HT-29 (cell line): ENCODE measurements at places on chromosomes 7 and 10.

DNA sequence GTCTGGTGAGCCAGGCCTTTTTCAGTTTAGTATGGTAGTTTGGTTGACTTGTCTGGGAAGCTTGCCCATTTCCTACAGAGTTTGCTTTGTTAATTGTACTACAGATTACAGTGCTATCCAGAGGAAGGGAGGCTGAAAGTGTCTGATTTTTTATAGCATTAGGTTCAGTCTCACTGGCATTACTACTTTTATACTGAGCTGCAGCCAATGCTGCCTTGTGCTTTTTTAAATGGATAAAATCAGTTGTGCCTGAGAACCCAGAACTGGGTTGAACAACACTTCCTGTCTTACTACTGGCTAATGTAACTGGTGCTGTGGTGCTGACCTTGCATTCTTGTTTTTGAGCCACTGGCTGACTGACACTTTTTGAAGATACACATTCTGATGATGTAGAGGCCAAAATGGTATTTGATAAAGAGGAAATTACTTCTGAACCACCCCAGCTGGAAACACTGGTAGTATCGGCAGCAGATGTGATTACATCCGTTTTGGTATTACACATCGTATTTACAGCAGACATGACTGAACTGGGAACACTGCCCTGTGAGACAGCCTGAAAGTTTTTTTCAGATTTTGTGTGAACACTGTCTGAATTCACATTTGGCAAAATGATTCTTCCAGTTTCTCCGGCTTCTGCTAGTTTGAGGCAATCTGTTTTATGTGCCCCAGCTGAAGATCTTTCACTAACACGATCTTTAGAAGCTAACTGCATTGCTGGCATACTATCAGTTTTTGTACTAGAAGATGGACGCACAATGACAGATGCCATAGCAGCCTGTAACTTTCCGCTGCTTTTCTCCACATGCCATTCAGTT, 74.1 kb downstream of the NRBF2 start:
- DNase-seq, result no peak

- no peak for DNase-seq
Observed at GRCh38 chr10:11159543-11160215, 142.0 kb downstream of the CELF2 start.

DNA sequence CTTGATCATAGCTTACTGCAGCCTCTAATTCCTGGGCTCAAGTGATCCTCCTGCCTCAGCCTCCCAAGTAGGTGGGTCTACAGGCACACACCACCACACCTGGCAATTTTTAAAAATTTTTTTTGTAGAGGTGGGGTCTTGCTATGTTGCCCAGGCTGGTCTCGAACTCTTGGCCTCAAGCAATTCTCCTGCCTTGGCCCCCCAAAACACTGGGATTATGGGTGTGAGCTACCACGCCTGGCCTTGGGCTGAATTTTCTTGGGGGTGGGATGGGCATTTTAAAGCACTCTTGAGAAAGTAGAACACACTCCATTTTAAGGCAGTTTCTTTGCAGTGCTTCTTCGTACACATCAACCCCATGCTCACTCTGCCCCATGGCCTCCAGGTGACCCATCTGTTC, 28.7 kb downstream of the TBXAS1 start:
- DNase-seq, result no peak

DNA sequence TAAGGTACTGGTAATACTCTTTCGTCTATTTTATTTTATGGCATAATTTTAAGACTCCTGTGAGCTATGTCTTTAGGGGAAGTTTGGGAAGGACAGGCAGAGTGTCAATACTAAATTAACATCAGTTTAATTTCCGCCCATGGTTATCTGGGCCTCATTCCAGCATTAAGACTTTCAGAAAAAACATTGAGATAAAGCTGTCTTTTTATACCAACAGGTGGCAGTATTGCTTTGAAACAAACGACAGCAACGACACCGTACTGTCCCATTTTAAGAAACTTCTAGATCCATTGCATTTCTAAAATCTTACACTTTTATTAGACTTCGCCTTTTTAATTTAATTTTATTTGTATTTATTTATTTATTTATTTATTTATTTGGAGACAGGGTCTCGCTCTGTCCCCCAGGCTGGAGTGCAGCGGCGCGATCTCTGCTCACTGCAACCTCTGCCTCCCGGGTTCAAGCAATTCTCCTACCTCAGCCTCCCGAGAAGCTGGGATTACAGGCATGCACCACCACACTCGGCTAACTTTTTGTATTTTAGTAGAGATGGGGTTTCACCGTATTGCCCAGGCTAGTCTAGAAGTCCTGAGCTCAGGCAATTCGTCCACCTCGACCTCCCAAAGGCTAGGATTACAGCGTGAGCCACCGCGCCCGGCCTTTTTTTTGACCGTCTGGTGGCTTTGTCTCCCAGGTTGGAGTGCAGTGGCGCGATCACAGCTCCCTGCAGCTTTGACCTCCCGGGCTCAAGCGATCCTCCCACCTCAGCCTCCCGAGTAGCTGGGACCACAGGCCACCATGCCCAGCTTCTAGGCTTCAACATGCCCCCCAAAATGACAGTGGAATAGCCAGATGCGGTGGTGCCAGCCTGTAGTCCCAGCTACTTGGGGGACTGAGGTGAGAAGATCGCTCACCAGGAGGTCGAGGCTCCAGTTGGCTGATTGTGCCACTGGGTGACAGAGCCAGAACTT, 78.7 kb upstream of the C1GALT1 start:
- peak; percentile 78 for DNase-seq

- no peak for DNase-seq
Observed at GRCh38 chr10:132385389-132385667, 11.7 kb upstream of the PWWP2B start.

GRCh38 chr7:130699686-130700085, 13.3 kb upstream of the TSGA13 start:
- DNase-seq, result no peak

DNA sequence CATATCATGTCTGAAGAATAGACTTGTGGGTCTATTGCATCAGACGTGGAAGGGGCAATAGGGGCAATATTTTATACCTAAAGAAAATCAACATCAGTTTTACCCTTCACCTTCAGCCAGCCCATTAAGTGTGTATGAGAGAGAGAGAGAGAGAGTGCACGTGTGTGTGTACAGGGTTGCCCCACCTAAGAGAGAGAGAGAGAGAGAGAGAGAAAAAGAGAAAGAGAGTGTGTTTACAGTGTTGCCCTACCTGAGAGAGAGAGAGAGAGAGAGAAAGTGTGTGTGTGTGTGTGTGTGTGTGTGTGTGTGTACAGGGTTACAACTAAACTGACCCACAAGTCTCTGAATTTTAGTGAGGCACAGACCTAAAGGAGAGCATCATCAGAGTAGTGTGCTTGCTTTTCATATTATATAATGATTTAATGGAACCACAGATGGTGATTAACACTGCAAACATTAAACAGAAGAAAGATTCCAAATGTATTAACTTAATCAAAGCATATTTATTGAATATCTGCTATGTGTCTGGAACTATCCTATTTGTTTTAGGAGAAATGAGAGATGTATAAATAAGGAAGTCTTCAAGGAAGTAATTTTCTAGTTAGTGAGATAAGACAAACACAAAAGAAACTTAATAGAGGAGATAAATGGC, 66.8 kb downstream of the CD36 start:
- peak; percentile 58 for DNase-seq

- DNase-seq, result no peak
Observed at GRCh38 chr10:59575269-59575668, 134.4 kb downstream of the SLC16A9 start.

GRCh38 chr7:122858320-122858719, 27.9 kb downstream of the CADPS2 start:
- no peak for DNase-seq

DNA sequence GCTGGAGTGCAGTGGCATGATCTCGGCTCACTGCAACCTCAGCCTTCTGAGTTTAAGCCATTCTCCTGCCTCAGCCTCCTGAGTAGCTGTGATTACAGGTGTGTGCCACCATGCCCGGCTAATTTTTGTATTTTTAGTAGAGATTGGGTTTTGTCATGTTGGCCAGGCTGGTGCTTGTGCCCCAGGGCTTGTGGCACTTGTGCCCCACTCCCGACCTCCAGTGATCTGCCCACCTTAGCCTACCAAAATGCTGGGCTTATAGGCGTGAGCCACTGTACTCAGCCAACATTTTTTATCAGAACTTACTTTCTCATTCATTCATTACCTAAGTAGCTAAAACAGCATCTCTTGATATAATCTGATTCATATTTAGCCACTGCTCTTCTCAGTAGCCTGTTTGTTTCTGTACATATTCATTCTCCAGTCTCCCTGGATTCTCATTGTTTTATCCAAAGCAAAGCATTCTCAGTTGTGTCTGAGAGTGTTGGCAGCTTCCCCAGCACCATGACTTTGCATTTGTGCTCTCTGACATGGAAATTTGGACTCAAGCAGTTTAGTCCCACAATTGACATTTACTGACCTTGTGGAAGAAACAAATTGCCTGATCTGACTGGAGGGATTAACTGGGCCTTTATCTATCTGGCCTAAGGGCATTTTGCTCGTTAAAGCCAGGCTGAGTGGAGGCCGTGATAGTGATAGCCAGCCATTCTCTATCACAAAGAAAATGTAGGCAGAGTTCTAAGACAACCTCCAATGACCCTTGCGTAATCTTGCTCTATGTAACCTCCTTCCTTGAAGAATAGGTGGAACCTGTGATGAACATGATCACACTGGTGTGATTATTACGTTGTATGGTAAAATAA, 44.9 kb downstream of the AKR1B15 start:
- DNase-seq, result no peak

DNA sequence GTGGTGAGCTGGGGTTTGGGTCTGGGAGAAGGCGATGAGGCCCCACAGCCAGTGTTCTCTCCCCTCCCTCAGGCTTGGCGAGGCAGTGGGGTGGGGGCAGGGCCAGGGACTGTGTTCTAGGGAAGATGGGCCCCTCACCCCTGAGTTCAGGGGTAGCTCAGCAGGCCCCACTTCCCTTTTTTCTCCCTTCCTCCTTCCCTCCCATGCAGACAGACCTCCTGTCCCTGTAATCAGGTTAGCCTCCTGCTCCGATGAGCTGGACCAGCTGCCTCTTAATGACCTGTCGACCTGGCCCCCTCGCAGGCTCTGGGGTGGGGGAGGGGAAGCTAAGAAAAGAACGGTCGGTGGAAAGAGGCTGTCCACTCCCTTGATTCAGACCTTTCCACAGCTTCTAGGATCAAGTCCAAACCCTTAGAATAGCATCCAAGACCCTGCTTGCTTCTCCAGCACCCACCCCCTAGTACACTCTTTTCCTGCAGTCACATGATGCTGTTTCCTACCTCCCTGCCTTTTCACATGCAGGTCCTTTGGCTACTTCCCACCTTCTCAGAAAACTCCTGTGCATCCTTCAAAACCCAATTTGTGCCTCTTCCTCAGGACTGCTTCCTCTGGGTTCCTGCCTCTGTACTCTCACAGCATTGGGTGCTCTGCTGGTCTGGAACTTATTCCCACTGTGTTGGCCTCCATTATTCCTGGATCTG, 64.1 kb downstream of the ZMIZ1 start:
- no peak for DNase-seq

DNA sequence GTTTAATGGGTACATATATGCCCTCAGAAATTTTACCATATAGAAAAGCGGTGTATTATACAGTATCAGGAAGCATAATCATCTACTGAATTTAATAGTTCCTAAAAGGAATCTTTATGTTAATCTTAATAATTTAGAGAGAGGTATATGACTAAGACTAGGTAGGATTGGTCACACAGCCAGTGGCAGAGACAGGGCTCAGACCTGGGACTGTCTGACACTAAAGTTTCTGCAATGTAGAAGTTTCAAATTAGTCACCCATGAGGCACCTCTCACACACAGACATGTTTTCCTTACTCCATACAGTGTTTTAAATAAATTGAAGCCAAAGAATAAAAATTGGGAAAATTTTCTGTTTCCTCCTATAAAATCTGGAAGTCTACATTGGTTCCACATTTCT, 72.8 kb upstream of the ADRA2A start:
- no peak for DNase-seq

DNA sequence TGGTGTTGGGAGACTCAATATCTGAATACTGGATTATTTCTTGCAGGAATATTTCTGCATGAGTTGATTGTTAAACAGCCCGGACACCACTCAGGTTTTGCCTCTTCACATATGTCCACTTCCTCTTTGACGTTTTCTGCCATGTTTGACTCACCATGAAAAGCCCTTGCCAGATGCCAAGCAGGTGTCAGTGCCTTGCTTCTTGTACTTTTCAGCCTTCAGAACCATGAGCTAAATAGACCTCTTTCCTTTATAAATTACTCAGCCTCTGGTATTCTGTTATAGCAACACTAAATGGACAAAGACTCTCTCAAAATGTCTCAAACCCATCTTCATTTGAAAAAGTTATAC, 24.7 kb upstream of the MACC1 start:
- DNase-seq, result no peak

DNA sequence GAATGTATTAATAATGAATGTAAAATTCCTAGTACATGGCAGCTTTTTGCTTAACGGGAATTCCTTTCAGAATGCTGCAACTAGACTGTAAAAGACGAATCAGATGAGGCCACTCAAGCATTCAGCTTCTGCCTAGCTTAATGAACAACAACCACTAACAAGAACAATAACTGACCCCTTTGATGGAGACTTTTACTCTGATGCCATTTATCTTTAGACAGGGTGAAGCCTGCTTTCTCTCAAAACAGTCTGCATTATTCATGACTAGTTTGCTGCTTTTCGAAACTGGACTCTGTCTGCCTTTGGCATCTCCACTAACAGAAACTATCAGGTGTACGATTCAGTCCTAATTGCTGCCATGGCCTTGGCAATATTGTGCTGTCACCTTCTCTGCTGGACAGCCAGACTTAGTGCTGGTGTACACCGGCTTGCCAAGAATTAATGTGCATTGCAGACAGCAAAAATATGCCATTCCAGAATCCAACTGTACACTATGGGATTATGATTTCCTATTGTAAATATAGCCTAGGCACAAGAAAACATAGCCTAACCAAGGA, 295.5 kb upstream of the CDC14C start:
- DNase-seq, result no peak

- peak; percentile 64 for DNase-seq
Observed at GRCh38 chr7:128322040-128322643, 21.6 kb downstream of the RBM28 start.

GRCh38 chr7:105743351-105744090, 132.9 kb downstream of the ATXN7L1 start:
- DNase-seq, result no peak

GRCh38 chr10:122361046-122361445, 13.5 kb upstream of the PLEKHA1 start:
- no peak for DNase-seq

- DNase-seq, result no peak
Observed at GRCh38 chr7:69173341-69173740, 424.9 kb upstream of the AUTS2 start.

DNA sequence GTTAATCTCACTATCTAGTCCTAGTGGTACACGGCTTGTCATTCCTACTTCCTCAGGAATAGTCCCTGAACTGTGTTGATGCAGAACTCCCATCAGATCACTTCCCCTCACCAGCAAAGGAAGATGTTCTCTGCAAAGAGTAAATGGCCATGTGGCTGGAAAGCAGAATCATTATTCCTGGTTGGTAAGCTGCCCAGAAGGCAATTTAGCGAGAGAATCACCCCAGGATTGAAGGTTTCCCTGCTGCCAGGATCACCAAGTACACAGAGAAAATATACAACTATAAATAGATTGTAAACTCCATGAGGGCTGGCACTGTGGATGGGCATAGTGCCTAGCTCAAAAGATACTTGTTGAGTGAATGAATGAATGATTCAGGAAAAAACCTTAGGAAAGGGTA, 115.0 kb downstream of the GFRA1 start:
- DNase-seq, result no peak
